ENCODE measurements at places on chromosomes 11 and 22.

DNA sequence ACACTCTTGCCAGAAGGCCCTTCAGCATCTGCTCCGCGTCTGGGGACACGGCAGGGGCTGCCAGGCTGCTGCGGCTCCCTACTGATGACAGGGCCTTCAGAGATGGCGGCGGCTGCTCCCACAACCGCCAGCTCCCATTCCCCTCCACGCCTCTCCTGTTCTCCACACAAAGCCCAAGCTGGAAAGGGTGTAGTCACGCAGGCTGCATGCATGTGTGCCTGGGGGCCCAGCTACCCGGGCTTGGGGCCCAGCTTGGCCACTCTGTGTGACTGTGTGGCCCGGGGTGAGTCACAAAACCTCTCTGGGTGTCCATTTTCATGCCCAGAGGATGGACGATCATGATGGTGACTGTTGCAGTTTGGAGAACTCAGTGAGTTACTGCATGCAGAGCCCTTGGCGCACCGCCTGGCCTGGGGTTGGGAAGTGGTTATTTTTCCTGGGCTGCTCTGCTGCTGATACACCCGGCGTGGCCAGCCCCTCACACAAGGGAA, 31.7 kb upstream of the PARVB start:
- no peak for DNase-seq

DNA sequence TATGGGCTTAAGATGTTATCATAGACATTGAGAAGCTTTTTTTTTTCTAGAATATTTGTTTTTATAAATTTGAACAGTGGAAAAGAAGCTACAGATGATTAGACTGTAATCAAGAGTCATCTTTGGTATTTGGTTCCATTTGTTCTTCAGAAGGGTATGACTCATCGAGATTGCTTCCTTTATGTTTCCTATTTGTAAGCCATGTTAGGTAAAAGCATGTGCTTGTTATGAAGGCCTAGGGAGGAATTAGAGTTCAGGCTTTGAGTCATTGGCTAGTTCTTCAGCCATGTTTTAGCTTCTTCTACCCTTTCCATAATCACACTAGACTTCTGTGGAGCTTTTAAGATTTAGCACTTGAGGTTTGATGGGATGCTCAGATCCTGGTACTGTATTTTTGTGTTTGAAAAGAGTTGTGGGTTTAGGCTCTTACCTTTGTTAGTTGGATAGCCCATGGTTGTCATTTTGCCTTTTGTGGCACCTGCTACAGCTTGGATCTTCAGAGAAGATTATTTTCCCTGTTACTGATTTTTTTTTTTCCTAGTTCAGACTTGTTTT, 44.3 kb downstream of the POLD3 start:
- no peak for DNase-seq

DNA sequence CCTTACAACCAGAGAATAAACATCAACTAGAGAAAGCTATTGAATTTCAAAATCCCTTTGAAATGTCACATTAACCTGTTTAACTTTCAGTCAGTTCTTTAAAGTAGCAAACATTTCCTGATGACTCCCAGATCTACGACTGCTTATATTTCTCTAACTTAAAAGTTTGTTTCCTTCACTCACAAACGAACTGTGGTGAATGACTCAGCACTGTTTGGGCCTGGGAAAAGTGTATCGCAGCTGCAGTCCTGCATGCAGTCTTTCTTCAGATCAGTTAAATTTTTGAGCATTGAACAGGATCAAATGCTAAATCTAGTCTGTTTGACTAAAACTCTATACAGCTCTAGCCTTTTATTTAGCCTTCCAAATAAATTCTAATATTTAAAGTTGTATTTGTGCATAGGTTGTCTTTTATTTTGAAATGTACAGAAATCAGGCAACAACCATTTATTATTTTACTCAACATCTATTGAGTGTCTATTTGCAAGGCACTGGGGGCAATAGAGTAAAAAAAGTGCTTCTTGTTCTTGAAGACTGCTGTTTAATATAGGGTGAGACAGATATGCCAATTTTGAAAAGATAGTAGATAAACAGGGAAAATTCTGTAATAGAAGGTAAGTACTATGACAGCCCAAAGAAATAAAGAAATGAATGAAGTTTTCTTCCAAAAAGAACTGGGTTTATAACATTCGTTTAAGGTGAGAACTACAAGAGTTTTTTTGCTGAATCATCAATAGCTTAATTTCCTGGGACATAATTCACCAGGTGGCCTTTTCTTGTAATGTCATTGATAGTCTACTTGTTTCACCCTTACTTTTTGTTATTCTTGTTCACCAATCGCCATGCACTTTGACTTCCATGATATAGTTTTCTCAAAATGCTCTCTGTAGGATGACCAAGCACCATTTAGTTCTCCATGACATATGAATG, 235.4 kb downstream of the METTL15 start:
- DNase-seq = no peak

GRCh38 chr11:77193167-77193566, 65.1 kb downstream of the MYO7A start:
- no peak for DNase-seq

DNA sequence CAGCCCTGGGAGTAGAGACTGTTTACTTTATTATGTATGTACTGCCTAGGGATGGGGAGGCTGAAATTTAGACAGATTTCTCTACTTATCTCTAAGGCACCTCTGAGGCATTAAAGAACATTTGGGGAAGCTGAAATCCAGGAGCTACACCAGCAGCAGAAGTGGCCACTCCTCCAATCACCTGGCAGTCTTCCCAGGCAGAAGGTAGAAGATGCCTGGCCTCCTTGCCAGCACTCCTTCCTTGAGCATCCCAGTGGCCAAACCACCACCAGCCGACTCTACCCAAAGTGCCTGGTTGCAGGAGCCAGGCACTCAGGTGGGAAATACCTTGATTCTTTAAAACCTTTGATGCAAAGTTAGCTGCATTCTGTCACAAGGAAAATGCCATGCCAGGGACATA, 1.9 kb upstream of the FAT3 start:
- no peak for DNase-seq

DNA sequence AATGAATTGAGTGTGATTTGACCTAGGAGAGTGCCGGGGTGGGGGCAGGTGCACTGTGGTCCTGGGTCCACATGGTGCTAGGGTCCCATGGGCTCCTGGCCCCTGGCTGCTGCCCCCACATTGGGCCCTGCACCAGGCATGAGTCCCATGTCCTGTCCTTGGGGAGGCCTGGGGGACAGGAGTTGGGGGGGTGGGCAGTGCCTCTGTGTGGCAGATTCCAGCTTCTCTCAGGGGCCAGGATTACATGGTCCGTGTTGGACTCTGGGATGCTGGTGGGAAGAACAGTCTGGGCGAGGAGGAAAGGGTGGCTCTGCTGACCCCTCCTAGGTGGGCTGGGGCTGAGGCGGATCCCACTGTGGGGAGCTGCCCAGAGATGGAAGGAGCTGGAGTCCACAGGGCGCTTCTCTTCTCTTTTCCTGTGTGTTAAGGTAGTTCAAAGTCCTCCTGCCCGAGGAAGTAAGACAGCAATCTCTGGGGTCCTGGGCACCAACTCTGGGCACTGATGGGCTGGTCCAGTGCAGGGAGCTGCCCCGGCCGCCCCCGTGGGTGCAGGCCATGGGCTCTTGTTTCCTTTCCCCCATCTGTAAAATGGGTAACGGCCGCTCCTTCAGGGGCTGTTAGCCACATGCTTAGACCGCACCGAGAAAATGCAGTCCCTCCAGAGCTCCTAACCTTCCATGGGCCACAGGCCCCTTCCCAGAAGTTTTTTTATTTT, 19.8 kb downstream of the KCNQ1 start:
- DNase-seq = no peak

GRCh38 chr22:35430897-35431322, 31.0 kb downstream of the MCM5 start:
- peak; percentile 76 for DNase-seq

DNA sequence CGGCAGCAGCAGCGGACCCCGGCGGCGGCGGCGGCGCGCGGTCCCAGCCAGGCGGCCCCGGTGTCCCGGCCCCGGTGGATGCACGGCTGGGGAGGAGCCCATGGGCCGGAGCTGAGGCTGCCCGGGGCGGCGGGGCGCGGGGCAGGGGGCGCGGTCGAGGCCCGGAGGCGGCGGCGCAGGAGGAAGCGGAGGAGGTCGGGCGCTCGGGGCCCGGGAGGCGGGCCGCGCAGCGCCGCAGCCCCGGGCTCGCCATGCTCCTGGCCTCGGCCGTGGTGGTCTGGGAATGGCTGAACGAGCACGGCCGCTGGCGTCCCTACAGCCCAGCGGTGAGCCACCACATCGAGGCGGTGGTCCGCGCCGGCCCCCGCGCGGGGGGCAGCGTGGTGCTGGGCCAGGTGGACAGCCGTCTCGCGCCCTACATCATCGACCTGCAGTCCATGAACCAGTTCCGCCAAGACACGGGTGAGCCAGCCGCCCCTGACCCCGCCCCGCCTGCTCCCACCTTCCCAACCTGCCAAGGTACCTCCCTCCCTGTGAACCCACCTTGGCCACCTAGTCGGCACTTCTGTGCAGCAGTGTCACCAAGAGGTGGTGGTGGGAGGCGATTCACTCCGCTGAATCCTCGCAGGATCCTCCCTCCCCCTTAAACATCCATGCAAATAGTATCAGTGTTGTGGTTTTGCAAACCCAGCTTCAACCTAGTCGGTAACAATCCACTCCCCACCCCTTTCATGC, 580 bp downstream of the DTX4 start:
- peak; percentile 46 for DNase-seq
